NCI-H510A (cell line): ENCODE measurements at places on chromosomes 5 and 9.

DNA sequence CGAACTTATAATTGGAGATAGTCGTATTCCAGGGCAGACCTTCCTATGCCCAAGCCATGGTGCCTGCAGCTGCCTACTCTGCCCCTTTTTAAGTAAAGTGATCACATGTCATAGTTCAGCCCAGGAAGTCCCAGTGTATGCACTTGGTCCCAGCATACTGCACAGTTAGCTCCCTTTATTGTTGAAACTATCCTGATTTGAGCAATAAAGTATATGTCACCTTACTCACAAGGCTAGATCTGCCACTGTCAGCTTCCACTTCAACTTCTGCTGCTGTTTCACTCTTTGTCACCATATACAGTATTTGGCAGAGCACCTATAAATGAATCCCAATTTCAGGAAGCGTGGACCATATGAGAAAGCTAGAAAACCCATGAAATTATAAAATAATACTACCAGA lies 103.8 kb upstream of the PTGER4 start:
- no peak for DNase-seq

GRCh38 chr5:5711112-5711511 lies 288.6 kb downstream of the ICE1 start:
- no peak for DNase-seq

DNA sequence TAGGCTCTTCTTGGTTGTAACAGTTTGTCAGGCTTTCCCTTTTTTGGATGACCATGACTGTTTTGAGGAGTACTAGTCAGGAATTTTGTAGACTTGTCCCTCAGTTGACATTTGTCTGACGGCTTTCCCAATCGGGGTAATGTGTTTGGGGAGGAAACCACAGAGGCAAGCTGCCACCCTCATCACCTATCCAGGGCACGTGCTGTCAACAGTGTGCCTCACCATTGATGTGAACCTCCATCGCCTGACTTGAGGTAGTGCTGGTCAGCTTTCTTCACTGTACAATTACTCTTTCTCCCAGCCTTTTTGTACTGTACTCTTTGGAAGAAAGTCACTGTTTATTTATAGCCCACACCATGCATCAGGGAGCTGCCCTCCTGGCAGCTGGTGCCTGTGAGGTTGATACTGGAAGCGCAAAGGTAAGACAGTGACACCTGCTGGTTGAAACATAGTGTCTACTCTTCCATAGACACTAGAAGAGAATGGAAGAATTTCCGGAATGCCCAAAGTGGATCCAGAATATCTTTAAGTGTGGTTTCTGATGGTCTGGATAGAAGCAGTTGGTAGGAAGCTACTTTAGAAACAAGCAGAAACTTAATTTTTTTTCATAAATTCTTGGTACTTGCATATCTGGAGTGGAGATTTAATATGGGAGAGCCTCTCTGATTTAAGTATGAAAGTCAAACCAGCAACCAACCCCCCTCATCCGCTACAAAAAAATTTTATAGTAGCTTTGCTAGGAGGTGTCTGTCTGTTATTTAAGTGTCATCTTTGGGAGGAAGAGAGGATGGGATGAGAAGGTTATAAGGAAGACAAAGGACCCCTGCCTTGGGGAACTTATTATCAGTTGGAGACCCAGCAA lies 69.3 kb downstream of the SNX30 start:
- peak; percentile 56 for DNase-seq

DNA sequence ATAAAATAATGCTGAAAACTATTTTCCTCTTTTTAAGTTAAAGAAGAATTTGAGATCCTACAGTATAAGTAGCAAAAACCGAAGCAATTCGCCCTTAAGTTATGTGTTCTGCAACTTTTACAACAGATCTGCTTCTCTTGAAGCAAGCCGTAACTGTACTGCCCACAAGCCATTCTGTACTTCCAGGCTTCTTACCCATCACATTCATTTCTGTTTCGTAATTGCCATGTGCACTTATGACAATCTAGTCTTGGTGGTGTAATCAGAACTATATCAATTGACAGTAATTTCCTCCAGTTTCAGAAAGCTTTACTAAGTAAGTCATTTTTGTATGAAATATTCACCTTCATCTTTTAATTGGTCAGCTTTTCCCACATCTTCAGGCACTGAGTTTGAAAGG lies 13.8 kb downstream of the SGTB start:
- no peak for DNase-seq

GRCh38 chr9:93827545-93828330 lies 127.4 kb downstream of the BARX1 start:
- peak; percentile 36 for DNase-seq

DNA sequence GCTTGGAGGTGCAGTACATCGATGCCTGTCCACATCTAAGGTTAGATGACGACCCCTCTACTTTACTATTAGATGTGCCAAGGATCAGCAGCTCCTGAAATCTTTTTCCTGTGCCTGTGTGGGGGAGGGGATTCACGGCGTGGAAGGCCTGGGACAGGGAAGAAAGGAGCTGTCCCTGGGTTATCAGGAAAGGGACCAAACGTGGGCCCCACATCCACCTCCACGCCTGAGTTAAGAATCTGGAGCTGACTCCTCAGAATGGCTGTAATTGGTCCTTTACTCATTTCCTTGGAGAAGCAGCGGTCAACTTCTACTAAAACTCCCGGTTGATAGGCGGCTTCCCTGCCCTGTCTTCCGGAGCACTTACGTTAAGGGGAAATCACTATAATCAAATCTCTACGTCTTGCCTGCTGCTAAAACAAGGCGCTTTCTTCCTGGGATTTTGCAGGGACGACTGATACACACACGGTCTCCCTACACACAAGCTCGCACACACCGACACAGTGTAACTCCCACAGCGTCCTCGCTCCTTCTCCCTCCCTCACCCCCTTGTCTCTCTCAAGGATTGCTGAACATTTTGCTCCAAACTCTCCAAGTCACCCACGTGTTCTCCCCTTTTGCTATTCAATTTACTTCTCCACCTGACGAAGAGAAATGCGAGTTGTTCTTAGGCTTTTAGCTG lies 1.4 kb downstream of the PDE4D start:
- DNase-seq: no peak

DNA sequence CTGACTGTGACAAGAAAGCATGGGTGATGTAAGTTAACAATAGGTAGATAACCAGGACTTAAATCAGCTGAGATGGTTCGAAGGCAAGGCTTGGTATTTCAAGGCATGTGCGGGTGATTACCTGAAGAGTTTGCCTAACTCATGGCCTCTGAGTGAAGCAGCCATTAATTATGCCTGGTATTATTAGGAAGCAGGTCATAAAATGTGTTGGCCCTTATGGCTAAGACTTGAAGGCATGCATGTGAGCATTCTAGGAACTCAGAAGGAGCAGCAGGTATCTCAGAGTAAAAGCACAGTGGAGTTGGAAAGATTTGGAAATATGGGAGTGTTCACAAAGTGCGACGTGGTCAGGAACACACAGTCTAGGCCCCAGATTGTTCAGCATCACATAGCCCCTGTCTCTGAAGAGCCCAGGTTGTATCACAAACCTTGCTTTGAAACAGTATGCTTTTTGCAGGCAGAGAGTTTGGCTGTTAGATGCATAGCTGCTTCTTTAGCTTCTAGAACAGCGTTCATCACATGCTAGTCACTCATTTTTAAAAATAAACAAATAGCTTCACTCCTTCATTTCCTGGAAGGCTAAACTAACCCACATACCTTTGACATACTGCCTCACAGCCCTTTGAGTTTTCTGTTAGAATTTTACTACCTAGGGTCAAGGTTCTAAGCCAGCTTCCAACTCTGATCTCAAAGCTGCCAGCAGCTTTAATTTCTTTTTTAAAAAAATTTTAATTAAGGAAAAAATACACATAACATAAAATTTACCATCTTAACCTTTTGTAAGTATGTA lies 2.1 kb downstream of the HEXB start:
- DNase-seq: no peak

DNA sequence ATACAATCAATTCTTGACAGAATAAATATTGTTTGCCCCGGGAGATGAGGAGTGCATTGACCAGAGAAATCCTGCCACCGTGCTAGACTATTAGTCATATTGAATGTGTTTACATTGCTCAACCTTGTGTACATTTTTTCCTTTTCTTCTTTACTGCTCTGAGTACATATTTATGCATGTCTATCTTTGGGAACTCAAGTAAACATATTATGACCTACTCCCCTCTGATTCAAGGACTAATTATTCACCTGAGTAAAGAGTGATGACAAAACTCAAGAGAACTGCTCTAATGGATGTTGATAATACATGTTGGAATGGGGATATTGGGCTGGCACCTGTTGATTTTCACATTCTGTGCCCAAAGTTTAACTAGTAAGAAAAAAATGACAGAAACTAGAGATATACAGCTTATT lies 3.9 kb upstream of the SPINK1 start:
- DNase-seq: peak; percentile 13

- DNase-seq: no peak
Observed at GRCh38 chr9:125888211-125888610, 141.0 kb downstream of the PBX3 start.

- DNase-seq: no peak
Observed at GRCh38 chr9:137380606-137381005, 42.4 kb downstream of the EXD3 start.

- no peak for DNase-seq
Observed at GRCh38 chr9:108666240-108666784, 189.5 kb downstream of the ACTL7B start.

DNA sequence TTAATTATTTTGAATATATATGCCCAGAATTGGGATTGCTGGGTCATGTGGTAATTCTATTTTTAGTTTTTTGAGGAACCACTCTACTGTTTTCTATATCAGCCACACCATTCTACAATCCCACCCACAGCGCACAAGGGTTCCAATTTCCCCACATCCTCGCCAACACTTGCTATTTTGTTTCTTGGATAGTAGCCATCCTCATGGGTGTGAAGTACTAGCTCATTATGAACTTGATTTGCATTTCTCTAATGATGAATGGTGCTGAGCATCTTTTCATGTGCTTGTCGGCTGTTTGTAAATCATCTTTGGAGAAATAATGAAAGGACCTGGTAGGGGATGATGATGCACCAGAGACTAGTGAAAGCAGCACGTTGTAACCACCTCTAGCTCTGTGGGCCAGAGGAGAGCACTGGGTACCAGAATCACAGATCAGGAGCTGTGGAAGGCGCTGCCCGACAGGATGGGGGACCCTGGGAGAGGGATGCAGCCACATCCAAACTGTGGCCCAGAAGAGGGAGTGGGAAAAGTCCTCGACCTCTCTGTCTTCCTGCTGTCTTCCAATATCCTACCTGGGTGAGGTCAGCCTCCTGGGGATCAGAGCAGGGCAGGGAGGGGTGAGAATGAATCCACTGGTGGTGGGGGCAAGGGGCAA lies 155.4 kb downstream of the RGS3 start:
- DNase-seq: no peak

- no peak for DNase-seq
Observed at GRCh38 chr5:61595426-61595825, 263.4 kb downstream of the ZSWIM6 start.

DNA sequence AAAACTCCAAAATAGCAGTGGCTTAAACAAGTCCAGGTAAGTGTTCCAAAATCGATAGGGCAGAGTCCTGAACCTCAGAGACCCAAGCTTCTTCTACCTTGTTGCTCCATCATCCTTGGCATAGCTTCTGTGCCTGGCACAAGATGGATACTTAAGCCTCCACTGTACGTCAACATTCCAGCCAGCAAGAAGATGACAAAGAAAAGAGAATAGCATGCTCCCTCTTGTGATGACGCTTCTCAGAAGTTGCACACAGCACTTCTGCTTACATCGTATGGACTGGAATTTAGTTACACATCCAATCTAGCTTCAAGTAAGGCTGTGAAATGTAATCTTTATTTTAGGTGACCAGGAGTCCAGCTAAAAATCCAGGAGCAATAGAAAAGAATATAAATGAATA lies 227.4 kb downstream of the ESM1 start:
- no peak for DNase-seq

DNA sequence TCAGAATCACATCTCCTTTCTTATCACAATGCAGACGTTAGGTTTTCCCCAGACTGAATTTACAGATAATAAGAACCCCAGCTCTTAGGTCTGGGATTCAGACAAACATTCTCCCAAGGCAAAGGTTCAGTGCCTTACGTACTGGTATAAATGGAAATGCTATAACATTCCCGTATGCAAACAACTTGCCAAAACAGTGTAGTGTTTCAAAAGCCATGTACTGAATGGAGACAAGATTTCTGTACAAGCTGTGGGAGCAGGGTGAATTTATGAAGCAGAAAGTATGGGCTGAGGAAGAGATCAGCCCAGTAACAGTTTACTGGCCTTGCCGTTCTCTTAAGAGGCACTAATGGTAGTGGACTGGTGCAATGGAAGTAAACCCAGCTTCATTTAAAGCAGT lies 225.5 kb upstream of the ZNF462 start:
- DNase-seq: no peak

DNA sequence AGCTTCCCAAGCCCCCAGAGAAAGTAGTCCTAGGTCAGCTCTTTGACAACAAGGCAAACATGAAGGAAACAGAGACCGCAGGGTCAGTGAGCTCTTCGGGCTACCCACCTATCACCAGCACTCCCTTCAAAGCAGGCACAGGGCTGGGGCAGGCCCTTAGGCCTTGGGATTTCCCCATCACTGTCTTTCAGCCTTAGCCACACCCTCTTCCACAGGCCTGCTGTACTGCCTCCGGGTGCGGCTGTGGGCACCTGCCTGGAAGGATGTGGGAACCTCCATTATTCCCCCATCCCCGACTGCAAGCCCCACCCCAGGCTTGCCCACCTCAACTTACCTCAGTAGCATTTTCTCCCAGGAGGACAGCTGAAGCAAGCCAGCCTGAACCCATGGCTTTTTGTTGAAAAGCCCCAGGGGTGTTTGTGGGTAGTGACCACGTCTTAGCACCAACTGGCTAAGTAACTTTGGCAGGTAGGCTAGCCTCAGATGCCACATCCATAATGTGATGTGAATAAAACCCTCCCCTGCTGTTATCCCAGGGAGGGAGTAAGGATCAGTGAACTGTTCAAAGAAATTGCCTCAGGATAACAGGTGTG lies 100.2 kb downstream of the PIK3R1 start:
- no peak for DNase-seq

DNA sequence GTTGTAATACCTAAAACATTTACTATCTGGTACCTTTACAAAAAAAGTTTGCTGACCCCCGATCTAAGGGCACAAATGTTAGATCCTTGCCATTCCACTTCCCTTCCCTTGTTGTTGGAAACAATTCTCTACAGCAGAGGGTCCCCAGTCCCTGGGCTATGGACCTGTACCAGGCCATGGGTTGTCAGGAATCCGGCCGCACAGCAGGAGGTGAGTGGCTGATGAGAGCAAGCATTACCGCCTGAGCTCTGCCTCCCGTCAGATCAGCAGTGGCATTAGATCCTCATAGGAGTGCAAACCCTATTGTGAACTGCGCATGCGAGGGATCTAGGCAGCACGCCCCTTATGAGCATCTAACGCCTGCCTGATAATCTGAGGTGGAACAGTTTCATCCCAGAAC lies 248.5 kb downstream of the AP3B1 start:
- DNase-seq: no peak

- no peak for DNase-seq
Observed at GRCh38 chr5:154444556-154445421, 1.0 kb upstream of the SAP30L start.

GRCh38 chr5:67286006-67286405 lies 89.4 kb upstream of the CD180 start:
- DNase-seq: no peak

- no peak for DNase-seq
Observed at GRCh38 chr5:68147659-68148058, 67.9 kb upstream of the PIK3R1 start.

GRCh38 chr9:136571531-136571930 lies 25.7 kb upstream of the NOTCH1 start:
- DNase-seq: no peak
